ENCODE measurements at places on chromosomes 7 and 10.

DNA sequence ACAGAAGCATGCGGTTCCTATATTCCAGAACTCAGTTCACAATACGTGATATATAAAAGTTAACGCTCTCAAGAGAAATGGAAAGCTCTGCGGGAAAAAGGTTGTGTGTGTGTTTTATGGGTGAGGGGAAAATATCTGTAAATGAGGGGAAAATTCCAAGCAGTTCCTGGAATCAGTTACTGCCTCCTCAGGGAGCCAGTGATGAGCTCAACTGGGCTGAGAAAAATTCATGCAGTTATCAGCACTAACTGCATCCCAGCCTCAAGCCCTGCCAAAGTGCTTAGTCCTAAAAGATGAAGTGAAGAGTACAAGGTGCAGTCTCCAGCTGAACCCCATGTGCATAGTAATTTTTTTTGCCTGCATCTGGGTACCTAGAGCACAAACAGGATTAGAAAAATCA lies 191.9 kb downstream of the CDK14 start:
- DNase-seq, result peak; percentile 44

GRCh38 chr7:14480281-14480680 lies 422.3 kb downstream of the DGKB start:
- DNase-seq, result no peak

DNA sequence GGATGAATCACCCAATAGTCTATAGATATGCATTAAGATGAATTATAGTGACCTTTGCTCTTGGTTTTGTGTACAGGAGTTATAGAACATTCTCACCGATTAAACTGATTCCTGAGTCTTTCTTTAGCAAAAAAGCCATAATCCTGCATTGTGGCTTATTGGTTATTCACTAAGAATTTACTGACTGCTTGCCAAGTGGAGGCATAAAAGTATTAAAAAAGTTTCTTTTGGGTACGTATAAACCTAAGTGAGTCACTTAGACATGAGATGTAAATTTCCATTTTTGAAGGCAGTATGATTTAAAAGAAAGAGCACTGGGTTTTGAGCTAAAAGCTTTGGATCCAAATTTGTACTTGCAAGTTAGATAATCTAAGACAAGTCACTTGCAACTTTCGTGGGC lies 100.7 kb downstream of the CDK6 start:
- no peak for DNase-seq

- DNase-seq, result no peak
Observed at GRCh38 chr7:129055294-129055816, 444 bp upstream of the TNPO3 start.

DNA sequence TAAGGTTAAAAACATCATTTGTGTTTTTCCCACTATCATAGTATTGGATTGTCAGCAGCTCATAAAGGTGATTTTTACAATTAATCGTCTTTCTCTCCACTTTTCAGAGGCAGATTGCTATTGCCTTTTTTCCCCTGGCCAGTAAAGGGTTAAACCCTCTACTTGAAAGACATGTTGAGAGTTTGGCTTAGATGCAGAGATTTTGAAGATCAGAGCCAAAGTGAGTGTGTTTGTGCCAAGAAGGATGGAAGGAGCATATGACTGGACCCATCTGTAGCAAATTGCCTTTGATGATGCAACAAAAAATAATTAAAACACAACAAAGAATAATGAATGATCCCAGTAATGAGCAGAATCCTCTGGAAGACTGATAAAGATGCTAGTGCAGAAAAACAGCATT lies 373.1 kb downstream of the MALRD1 start:
- no peak for DNase-seq

- peak; percentile 56 for DNase-seq
Observed at GRCh38 chr7:66847879-66848790, 72.9 kb upstream of the TMEM248 start.

- DNase-seq, result no peak
Observed at GRCh38 chr7:6360841-6361240, 86.9 kb downstream of the DAGLB start.

GRCh38 chr10:11165591-11166543 lies 148.2 kb downstream of the CELF2 start:
- DNase-seq, result no peak

DNA sequence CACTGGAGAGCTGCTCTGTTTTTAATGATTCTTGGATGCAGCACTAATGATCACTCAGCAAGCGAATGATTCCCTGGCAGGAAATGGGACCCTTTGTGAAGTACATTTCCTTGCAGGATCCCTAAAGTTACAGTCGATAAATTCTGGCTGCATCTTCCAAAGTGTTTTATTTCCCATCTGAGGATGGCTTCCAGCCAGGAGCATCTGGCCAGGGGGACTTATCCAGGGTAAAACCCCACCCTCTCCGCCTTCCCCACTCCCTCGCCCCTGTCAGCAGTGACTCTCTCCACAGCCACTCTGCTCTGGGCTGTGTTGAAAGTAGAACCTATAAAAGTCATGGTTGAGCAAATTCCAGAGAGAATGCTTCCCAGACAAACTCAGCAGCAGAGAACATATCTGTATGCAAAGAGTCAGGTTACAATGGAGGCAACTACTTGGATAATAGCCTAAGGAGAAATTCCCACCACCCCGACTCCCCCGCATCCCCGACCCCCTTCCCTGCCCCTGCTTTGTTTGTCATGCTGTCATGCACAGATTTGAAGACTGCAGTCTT lies 111.0 kb upstream of the ANLN start:
- DNase-seq, result peak; percentile 42

- DNase-seq, result no peak
Observed at GRCh38 chr10:74055383-74056049, 57.6 kb downstream of the VCL start.

DNA sequence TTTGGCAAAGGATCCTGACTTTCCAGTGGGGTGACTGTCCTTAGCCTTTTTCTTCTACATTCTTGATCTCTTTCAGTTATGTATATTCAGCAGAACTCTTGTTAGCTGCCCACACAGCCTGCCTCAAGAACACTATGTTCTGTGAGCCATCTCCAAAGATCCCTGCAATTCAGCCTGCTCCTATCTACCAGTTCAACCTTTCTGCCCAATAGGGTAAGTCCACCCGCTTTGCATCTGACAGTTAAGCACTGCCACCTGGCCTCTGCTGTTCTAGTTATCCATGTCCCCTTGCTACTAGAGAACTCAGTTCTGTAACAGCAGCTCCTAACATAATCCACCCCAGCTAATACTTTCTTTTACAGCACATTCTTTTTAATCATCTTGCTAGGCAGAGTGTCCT lies 13.5 kb downstream of the OR9A2 start:
- no peak for DNase-seq

GRCh38 chr7:159192013-159192412 lies 47.3 kb upstream of the VIPR2 start:
- DNase-seq, result no peak

DNA sequence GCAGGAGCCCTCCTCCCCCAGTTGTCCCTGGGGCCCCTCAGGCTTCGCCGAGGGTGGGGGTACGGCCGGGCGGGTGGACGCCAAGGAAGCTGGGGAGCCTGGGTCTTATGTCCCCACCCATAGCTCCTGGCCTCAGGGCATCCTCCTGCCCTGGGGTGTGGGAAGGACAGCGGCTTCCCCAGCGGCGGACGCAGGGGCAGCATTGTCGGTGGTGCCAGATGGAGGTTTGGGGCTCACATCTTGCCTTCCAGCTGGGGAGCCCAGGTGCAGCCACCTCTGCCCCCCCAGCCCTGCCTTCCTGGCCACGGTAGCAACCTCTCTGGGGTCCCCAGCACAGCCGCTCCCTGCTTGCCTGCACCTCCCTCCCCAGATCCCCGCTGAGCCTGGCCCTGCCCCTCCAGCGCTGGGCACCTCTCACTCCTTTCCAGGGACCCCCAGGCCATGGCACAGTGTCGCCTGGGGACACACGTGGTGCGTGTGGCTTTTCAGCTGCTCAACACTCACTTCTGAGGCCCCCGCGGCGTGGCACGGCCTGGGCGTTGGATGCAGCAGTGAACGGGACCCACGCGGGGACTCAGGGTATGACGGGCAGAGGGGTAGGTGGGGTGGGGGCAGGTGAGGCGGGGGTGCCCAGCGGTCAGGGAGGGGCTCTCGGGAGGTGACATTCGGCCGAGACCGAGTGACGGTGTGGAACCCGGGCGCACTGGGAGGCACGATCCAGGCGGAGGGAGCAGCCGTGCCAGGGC lies 53.1 kb downstream of the UNCX start:
- no peak for DNase-seq

GRCh38 chr10:96501985-96502384 lies 11.7 kb downstream of the TLL2 start:
- no peak for DNase-seq

DNA sequence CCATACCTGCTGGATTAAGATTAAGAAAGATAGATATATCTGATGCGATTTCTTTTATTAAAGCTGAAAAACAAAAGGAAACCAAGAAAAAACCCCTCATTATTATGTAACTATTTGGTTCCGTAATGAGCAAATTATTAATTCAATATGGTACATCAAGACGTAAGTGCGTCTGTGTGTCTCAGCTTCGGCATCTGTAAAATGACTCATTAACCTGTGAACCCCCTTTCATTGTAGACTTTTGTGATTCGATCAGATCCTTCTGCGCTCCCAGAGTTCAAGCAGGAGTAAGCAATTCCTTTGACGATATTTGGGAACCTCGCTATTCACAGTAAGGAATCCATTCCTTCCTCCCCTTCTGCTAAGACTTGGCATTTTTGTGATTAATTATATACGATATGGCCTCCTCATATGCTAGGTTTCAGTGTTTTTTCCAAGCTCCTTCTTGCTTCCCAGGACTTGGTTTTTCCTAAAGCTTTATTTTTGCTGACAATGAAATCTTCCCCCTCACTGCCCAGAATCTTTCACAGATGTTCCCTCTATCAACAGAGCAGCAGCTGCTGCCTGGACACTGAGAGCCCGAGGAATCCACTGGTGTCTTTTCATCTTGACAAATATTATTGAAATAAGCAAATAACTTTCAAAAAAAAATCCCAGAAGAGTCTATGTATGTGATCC lies 171.7 kb upstream of the CELF2 start:
- no peak for DNase-seq

Measured in brain microvascular endothelial cell (primary cell).